NCI-H510A (cell line): ENCODE measurements at places on chromosomes 2 and 18.

- DNase-seq: no peak
Observed at GRCh38 chr18:31329787-31330438, 12.0 kb downstream of the DSG1 start.

DNA sequence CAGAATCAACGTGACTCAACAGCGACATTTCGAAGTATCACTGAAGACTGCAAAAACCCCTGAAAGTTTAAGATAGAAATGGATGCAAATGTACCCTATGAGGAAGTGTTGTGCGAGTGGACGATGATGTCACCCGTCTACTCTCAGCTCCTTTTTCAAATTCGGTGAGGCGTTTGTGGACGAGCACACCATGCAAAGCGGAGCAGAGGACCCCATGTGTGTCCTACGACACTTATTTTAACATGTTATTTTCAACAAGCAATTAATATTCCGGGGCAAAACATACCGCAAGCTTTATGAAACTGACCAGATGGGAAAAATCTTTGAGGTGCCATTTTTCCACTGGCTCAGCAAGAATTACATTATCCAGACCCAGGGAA is 2.0 kb downstream of the PXDN start:
- DNase-seq: no peak

- no peak for DNase-seq
Observed at GRCh38 chr2:226782092-226782713, 17.4 kb downstream of the IRS1 start.

DNA sequence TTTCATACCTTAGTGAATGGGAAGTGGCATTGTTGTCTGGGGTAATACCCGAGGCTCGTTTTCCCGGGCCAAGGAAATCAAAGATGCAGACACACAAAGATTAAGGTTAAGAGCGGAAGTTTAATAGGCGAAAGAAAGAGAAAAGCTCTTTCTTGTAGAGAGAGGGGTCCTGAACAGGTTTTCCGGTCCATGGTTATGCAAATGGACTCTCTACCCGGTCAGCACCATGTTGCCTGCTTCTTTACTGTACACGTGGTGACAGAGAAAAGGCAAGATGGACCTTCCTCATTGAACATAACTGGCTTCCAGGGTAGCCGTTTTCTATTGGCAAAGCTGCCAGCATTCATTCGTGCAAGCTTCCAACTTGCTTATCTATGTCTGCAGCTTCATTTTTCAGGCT is 2063.5 kb downstream of the SUCLG1 start:
- no peak for DNase-seq

GRCh38 chr18:31206071-31206470 is 43.4 kb upstream of the DSC1 start:
- DNase-seq: no peak

- no peak for DNase-seq
Observed at GRCh38 chr2:240556553-240557100, 1.2 kb downstream of the ANKMY1 start.

- no peak for DNase-seq
Observed at GRCh38 chr2:3470856-3471737, 48.2 kb downstream of the ADI1 start.

DNA sequence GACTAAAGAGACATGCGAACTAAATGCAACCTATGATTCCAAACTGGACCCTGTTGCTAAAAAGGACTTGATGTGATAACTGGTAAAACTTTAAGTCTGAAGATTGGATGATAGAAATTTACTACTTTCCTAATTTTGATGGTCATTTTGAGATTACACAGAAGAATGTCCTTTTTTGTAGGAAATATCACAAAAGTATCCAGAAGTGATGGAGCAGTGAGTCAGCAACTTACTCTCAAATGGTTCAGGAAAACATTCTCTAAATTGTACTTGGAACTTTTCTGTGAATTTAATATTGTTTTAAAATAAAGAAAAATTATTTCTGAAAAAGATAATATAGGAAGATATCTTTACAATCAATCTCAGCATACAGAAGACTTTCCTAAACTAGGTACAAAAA is 19.9 kb downstream of the MBOAT2 start:
- DNase-seq: no peak

GRCh38 chr2:20138696-20139095 is 86.2 kb downstream of the SDC1 start:
- DNase-seq: no peak
